ENCODE measurements at places on chromosomes 11 and 22.

DNA sequence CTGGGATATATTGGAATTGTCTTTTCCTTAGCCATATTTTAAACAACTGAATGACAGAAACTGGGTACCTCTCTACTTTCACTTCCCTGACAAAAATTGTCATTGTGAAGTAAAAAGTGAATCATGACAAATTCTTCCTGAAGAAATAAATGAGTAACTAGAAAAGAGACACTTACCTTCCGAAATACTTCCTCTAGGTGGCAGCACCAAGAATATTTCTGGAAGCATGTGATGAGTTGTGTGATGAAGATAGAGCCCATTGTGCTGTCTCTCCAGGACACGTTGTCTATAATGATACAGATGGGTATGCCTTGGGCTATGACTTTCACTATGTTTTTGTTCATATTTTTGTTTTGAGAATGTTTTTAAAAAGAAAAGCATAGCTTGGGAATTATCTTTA is 21.5 kb downstream of the CASP4 start:
- DNase-seq = no peak

- DNase-seq = no peak
These were observed 7.2 kb upstream of the CBX6 start for GRCh38 chr22:38879108-38879729.

- DNase-seq = no peak
These were observed 38.4 kb upstream of the EMID1 start for GRCh38 chr22:29167032-29167911.

- no peak for DNase-seq
These were observed 91.5 kb downstream of the MORC2 start for GRCh38 chr22:30876915-30877553.

DNA sequence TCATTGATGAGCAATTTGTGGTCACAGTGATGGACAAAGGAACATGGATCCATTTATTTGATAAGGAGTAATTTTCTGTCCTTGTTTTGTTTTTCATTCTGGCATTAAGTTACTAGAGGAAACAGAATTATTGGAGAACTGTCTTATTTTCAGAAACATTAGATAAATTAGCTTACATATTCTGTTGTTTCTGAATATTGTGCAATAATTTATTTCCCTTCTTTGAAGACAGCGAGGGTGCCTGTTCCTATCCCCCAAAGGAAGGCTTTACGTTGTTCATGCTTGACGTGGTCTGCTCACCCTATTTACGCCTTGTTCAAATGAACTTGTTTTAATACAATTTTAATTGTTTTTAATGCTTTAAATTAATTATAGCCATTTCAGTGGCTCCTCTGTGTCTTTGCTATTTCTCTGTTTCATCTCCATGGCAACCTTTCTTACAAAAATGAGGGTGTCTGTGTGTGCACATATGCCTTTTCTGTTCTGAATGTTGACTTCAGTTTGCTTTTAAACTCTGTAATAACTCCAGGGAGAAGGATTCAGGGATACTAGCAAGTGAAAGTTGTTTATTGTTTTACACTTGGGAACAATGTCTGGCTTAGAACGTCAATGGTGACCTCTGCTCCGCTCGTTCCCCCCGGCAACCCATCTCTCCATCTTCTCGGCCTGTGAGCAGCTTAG is 138.3 kb upstream of the PLET1 start:
- DNase-seq = no peak

DNA sequence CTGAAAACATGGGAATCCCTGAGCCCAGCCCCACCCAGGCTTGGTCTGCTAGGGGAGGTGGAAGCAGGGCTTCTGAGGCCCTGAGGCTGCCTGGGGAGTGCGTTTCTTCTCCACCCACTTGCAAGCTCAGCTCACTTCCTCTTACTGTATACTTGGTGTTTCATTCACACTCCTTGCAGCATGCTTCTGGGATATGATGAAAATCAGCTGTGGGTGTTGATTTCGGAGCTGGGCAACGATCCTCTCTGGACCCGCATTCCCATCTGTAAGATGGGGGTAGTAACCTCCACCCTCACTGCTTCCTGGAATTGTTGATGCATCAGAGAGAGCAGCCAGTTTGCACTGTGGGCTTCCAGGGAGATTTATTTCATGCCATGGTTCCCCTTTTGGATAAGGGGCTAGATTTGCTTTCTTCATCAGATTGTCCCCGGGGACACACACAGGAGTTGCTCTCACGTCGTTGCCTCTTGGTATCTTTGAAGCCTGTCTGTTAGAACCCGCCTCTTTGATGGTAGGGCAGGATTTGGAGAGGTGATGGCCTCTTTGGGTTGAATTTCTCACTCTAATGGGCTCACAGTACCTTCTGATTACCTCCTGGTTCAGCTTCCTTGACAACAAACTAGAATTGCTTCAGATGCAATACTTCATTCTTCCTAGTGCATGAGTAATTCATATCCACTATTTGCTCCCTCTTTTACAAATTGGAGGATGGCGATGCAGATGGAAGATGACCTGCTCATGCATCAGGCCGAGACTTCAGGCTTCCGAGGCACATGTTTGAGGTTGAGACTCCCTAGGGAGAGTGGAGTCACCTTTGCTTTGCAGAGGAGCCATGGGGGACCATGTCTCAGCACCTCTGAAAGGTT is 40.4 kb downstream of the BCR start:
- no peak for DNase-seq

- no peak for DNase-seq
These were observed 438.4 kb upstream of the CHORDC1 start for GRCh38 chr11:90661233-90661632.

- no peak for DNase-seq
These were observed 3.8 kb downstream of the MUC5AC start for GRCh38 chr11:1161410-1162137.

- peak; percentile 20 for DNase-seq
These were observed 4.5 kb upstream of the TIMP3 start for GRCh38 chr22:32796865-32797573.

DNA sequence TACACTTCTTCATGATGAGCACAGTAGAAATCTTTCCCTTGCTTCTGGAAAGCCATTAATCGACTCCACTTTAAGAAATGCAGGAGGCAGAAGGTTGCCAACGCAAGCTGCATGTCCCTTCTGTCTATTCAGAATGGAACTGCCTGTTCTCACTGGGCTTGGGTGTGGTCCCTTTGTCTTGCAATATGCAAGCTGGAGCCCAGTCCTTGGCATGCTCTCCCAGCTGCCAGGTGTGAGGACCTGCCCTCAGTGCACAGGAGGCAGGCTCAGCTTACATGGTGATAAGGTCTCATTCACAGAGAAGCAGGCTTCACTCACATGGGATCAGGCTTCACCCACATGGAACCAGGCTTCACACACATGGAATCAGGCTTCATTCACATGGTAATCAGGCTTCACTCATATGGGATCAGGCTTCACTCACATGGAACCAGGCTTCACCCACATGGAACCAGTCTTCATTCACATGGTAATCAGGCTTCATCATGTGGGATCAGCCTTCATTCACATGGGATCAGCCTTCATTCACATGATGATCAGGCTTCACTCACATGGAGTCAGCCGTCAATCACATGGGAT is 59.2 kb upstream of the USP47 start:
- DNase-seq = no peak

GRCh38 chr11:91625495-91625894 is 599.1 kb upstream of the FAT3 start:
- DNase-seq = no peak

- DNase-seq = no peak
These were observed 197.1 kb downstream of the CTTN start for GRCh38 chr11:70595452-70595851.

DNA sequence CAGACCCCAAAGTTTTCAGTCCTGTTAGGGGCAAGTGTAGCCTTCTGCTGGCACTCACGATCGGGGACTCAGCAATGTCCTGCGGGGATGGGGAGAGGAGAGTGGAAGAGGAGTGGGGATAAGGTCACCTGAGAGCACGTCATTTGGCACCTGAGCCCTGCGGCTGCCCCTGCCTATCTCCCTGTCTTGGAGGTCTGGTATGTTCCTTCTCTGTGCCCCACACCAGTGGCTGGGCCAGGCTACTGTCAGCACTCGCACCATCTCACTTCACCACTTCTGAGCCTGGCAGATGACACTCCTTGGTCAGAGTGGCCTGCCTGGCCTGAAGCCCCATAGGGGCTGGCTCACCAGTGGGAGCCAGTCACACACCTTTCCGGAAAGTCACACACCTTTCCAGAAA is 20.1 kb upstream of the CHADL start:
- no peak for DNase-seq

DNA sequence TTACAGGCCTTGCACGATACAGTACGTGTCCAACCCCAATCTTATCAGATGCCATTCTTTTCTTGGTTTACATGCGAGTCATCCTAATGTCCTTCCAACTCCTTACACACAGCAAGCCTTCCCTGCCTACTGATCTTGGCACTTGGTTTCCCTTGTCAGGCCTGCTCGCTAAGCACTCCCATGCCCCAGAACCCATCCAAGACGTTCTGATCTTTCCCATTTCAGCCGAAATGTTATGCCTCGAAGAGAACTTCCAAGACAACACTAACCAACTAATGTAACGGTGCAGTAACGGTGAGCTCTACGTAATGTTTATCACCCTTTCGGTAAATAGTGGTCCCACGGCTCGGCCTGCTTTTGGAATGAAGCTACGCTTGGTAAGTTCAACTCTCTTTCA is 521 bp downstream of the PES1 start:
- no peak for DNase-seq

DNA sequence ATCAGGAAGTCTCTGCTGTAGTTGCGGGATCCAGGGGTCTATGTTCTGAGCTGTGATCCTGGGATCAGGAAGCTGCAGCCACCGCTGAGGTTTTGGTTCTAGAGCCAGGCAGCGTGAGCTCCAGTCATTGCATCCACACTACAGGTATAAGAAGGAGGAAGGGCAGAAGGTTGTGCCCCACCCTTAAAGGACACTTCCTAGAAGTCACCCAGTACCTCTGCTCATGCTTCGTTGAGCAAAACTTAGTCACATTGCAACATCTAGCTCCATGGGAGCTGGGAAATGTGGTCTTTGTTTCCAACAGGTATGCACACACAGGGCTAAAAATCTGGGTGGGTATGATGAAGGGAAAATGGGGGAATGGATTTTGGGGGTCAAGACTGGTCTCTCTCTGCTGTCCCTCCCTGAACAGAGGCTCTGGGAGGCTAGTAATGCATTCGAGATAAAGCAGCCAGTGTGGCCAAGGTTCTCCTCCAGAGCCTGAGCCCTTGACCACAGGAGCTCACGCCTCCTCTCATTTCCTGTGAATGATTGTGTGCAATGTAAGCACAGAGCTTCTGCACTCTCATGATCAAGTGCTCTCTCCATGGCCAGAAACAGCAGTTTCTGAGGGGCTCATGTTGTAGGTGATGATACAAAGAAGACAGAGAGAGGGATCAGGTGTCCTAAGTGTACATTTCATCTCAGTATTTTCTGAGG is 86.8 kb upstream of the OR4B1 start:
- no peak for DNase-seq

- DNase-seq = no peak
These were observed 10.1 kb downstream of the MRPL16 start for GRCh38 chr11:59800390-59801025.

DNA sequence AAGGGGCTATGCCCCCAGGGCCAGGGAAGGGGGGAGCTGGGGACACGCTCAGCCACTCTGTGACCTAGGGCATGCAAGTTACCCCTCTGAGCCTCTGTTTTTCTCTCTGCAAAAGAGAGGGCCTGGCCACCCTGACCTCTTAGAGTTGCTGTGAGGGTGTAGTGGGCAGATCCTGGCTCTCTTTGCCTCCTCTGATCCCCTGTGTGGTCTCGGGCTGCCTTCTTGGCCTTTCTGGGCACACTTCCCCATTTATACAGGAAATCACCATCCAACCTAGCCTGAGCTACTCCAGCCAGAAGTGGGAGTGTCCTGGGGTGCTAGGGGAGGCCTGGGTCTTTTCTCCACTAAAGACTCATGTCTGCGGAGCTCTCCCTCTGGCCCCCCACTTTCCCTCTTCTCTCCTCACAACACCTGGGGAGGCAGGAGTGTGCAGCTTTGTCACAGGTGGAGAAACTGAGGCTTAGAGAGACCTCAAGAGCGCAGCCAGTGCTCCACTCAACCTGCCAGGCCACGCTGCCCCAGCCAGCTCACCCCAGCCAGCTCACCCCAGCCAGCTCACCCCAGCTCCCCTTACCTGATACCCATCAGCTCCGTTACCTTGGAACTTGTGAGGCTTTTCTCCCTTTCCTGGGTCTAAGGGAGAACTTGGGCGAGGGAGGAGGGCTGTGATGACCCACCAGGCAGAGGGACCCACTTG is 1.4 kb downstream of the AIFM3 start:
- DNase-seq = no peak

DNA sequence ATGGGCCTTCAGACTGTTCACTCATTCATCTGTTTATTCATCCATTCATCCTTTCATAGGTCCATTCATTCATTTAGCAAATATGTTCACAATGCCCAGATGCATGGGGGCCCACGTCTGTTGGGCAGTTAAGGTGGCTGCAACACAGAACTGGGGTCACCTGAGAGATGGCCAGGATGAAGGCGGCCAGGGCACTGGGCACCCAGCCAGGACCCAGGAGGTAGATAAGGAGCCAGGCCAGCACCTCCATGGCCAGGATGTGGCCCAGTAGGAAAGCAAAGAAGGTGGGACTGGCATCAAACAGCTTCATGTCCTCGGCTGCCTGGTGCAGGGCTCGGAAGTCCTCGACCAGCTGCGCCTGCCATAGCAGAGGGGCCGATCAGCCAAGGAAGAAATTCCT is 12.2 kb downstream of the FADS3 start:
- DNase-seq = no peak

GRCh38 chr11:45232341-45233080 is 53.6 kb downstream of the SYT13 start:
- DNase-seq = no peak

DNA sequence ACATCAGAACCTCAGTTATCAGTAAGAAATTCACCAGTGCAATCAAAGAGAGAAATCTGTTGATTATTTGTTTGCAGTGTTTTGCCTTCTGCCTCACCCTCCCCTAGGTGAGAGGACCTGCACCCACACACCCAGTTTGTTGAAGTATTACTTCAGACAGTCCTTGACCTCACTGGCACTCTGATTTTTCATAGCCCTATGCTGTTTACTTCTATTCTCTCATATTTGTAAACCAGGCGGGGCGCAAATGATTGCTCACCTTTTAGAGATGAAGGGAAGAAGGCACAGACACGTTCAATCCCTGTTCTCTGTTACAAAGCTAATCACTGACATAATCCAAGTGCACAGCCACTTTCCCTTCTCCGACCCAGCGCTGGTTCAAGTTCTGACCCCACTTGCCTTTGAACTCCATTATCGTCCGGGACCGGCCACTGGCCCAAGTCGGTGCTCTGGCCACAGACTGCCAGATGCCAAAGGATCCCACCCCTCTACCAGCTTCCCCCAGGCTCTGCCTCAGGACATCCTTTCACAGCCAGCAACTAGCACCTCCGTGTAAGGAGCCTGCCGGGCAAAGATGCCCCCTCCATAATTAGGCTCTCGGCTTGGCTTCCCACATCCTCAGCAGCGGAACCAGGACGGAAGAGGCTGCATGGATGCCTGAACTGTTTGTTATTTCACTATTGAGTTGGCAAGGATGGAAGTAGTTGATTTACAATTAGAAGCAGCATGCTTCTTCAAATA is 1.7 kb downstream of the ETS1 start:
- DNase-seq = no peak

- DNase-seq = no peak
These were observed 1.3 kb downstream of the PACS1 start for GRCh38 chr11:66071381-66071801.

GRCh38 chr11:71499546-71499945 is 27.5 kb upstream of the KRTAP5-7 start:
- DNase-seq = no peak

GRCh38 chr11:1889224-1889930 is 2.3 kb downstream of the PRR33 start:
- DNase-seq = peak; percentile 54
